ENCODE measurements at places on chromosomes 5 and 9.

DNA sequence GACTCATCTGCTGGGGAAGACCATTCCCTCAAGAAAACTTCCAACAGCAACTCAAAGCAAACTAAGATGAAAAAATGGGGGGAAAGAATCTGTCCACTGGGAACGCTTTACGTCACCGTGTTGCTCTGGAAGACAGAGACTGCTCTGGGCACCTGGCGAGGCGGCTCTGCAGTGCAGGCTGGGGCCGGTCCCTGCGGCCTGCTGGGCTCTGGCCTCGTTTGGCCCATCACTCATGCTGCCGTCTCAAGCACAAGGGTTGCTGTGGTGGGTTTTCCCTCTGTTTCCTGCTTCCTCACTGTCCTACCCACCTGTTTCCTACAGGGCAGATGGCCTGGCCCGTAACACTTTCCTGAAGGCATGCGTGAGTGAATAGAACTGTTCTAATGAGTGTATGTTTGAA, 92.9 kb upstream of the OTULINL start:
- DNase-seq, result no peak

- no peak for DNase-seq
Observed at GRCh38 chr9:129439242-129439641, 181.7 kb downstream of the C9orf50 start.

GRCh38 chr5:134769206-134769605, 10.6 kb downstream of the DDX46 start:
- DNase-seq, result no peak

DNA sequence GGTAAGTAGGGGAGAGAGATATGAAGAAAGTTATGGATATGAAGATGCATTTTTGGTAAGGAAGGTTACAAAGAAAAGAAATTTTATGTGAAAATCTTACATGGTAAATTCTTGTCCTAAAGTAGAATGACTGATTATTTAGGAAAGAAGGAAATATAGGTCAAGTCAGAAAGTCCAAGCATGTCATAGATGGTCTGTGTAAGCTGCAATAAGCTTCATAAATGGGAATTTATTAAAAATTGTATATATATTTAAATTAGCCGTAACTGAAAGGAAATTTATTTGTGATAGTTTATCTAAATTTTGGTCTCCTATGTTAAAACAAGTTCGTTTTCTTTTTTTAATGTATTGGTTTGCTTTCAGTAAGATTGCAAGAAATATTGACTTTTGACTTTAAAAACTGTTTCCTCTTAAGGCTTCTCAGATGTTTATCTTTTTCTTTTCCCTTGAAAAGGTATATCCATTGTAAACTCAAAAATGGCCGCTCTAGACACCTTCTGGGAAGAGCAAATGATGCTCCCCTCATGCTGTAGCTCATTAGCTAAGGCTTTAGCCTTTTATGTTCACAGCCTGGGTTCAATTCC, 46.8 kb upstream of the HAPLN1 start:
- no peak for DNase-seq

GRCh38 chr5:82494942-82495341, 216.8 kb upstream of the RPS23 start:
- DNase-seq, result no peak

- DNase-seq, result no peak
Observed at GRCh38 chr5:69206528-69207190, 17.3 kb downstream of the CENPH start.

- no peak for DNase-seq
Observed at GRCh38 chr9:12760758-12761157, 14.1 kb upstream of the LURAP1L start.

DNA sequence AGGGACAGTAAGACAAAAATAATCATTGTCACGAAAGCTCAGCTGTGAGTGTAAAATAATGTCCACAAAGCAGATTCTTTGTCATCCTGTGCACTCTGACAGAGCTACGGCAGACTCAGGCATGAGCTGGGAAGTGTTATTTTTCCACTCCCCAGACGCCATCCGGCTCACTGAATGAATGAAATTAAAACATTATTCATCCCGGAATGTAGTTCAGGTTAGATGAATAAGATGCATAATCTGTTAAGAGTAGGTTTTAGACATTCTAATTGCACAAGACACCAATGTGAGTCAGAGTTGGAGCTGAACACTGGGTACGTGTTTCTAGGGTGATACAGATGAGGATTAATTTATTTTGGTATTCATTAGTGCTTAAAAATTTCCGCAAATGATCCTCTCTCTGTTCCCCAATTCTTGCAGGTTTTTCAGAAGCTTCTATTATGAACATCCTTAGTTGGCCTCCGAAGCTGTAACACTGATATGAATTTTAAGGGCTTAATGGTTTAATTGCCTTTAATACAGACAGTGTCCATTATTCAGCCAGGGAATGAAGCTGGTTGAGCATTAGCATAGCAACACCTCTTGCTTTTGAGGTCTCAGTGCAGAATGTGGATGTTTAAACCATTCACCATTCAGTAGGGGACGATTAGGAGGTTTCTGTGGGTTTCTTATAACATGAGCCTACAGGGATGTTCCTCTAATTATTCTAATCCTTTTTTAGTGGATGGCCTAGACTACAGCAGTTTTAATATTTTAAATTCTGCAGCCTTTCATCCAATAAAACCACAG, 65.6 kb upstream of the FRRS1L start:
- no peak for DNase-seq

DNA sequence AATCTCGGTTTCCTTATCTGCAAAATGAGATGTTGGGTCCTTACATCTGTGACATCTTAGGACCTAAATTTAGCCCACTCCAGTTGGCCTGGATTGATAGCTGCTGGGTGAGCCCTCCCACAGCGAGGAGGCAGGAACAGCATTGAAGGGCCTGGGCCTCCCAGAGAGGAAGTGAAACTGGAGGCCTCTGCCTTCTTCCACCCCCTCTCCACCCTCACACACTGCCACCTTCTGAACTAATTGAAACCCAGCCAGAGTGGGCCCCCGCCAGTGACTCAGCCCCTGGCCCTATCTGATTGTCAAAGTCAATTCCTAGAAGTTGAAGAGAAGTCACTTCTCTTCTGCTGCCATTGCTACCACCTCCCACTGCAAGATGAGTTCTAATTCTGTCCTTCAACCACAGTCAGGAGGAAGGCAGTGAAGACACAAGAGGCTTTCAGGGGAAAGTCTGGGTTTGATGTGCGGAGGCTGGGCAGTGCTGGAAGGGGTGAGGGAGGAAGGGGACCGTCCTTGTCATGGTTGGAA, 55.2 kb upstream of the NEK6 start:
- peak; percentile 73 for DNase-seq

- DNase-seq, result no peak
Observed at GRCh38 chr9:20361656-20362570, 260.4 kb downstream of the MLLT3 start.

DNA sequence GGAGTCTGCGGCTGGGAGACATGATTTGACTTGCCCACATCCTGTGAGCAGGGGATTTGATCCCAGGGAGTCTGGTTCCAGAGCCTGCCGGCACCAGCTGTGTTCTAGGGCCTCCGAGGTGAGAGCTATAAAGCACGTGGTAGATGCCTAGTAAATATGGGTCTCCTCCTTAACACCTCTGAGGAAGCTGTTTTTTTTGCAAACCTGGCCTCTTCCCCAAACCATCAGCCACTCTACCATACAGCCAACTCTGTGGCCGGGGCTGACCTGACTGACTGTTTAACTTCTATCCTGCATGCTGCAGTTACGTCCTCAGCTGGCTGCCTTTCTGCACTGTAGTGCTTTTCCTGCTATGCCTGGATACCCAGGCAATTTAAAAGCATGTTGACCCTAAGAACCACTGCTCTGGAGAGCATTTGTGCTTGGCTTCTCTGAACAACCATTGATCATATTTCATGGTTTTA, 220.5 kb downstream of the SLIT3 start:
- no peak for DNase-seq

- no peak for DNase-seq
Observed at GRCh38 chr9:127038531-127038930, 83.9 kb downstream of the ANGPTL2 start.

GRCh38 chr5:43967165-43967564, 364.2 kb downstream of the NNT start:
- DNase-seq, result no peak

DNA sequence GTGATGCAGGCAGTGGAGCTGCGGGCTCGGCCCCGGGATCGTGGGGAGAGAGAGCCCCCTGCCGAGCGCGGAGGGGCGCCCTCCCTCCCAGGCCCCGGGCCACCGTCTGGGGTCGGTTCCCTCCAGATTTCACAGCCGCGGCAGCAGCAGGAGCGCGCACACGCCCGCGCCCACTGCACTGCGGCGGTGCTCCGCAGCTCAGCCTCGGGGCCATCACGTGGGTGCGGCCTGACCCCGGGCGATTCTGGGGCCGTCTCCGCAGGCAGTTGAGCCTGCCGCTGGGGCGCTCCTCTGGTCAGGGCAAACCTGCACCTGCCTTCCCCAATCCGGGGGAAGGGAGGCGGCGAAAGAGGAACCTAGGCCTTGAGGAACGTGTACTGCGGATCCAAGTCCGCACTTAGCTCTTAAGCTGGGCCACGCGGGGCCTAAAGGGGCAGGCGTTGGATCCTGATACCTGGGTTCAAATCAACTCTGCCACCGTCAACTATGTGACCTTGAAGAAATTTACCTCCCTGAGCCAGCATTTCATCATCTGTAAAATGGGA, 9.4 kb upstream of the DELE1 start:
- DNase-seq, result no peak

DNA sequence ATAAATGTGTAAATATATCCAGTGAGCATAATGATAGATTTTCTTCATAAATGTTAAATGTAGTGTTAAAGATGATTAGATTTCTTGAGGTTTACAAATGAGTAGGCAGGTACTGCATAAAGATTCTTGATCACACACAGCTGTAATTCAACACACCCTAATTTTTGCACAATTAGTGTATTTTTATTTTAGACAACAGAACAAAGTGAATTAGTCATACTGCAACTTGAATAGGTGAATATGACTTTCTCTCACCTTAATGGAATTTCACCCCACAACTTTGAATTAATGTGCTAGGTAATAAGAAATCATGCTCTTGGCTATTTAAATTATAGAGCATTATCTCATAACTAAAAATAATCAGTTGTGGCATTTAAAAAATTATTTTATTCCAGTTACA, 795.7 kb upstream of the ACO1 start:
- DNase-seq, result no peak

DNA sequence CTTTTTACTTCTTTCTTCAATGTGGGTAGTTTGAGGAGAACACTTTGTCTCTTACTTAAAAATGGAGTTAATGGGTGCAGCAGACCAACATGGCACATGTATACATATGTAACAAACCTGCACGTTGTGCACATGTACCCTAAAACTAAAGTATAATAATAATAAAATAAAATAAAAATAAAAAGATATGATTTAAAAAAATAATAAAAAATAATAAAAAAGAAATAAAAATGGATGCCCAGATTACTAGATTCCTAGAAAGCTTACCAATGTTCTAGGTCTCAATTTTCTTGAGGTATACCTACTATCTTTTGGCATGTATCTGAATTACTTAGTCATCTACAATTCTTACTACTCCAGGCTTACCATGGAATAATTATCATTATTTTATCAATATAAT, 2001.6 kb upstream of the CDH9 start:
- no peak for DNase-seq

DNA sequence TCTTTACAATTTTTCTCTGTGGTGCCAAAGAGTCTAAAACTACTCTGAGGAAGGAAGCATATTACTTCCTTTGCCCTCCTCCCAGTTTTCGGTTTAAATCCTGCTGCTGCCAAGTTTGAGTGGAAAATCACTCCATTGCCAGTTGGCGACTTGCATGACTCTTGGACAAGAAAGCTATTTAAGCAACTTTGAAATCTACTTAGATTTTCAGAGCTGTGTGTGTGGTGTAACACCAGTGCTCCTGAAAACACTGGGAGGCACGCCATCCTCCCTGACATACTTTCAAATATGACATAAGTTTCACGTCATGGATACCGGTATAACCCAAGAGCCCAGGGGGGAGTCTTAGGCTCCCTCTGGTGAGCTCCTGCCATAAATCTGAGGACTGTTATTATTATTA, 83.5 kb upstream of the RIOK2 start:
- DNase-seq, result no peak

- DNase-seq, result no peak
Observed at GRCh38 chr9:16527573-16527972, 342.9 kb downstream of the BNC2 start.

- no peak for DNase-seq
Observed at GRCh38 chr5:83475391-83475863, 3.9 kb downstream of the VCAN start.

- no peak for DNase-seq
Observed at GRCh38 chr9:113649054-113649453, 185.5 kb downstream of the RGS3 start.

DNA sequence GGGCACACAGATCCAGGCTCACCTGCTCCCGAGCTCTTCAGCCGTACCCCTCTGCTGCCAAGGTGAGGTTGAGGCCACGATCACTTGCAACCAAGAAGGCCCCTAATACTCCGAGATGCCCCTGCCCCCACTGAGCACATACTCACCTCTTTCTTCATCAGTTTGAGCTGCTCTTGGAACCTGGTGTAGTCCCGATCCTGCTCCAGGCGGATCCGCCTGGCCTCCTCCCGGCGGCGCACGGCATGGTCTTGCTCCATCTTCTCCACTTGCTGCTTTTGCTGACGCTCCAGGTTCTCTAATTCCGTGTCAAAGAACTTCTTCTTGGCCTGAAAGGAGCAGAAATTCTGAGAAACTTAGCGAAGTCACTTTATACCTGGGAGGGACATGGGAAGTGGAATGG, 75.7 kb upstream of the FBXW11 start:
- no peak for DNase-seq

GRCh38 chr5:10201223-10201868, 48.3 kb downstream of the ATPSCKMT start:
- no peak for DNase-seq

- DNase-seq, result no peak
Observed at GRCh38 chr5:17229313-17229712, 11.9 kb downstream of the BASP1 start.

GRCh38 chr9:3191715-3192114, 334.1 kb downstream of the RFX3 start:
- DNase-seq, result no peak
